Nephron progenitor cell (in vitro differentiated cells): ENCODE measurements at places on chromosomes 7 and 10.

- DNase-seq: no peak
Observed at GRCh38 chr10:22931948-22932347, 4.1 kb downstream of the ARMC3 start.

- DNase-seq: no peak
Observed at GRCh38 chr10:80443531-80443974, 10.6 kb upstream of the TSPAN14 start.

- DNase-seq: no peak
Observed at GRCh38 chr7:95404316-95404865, 8.2 kb upstream of the PON3 start.

GRCh38 chr7:76066716-76067503, 19.0 kb downstream of the MDH2 start:
- no peak for DNase-seq

- no peak for DNase-seq
Observed at GRCh38 chr10:64115471-64115870, 594.3 kb downstream of the REEP3 start.

DNA sequence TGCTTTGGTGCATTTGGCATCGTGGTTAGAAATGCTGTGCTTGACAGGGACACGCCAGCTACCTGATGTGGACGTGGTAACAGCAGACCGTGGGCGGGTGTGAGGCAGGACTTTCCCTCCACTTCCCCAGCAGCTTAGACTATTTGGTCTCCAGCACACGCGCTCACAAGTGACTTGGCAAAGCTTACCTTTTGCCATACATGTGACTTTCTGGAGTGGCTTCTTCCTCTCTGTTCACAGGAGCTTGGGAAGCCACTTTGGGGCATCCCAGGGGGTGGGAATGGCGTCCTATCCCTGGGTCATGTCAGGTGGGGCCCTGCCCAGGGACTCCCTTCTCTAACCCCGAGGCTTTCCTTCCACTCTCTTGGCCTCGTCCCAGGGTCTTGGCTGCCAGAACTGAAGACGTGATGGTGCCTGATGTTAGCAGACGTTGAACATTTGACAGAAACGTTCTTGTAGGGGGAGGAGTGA, 228.7 kb upstream of the KLF6 start:
- no peak for DNase-seq

DNA sequence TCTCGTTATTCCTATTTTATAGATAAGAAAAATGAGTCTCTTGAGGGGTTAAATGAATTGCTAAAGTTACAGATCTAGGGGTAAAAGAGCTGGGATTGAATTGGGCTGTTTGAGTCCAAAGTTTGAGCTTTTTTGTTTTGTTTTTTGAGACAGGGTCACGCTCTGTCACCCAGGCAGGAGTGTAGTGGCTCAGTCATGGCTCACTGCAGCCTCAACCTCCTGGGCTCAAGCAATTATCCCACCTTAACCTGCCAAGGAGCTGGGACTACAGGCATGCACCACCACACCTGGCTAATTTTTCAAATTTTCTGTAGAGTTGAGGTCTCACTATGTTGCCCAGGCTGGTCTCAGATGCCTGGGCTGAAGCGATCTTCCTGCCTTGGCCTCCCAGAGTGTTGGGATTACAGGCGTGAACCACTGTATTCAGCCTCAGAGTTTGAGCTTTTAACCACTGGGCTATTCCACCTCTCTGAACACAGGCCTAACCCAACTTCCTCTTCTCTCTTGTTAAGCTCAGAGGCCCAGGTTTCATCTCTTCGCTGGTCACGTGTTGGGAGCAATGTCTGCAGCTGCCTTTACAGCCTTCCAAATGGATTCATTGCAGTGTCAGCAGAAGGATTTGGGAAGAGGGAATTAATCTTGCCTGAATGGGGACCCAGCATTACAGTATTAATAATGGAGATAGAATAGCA, 8.0 kb downstream of the SUFU start:
- DNase-seq: no peak

DNA sequence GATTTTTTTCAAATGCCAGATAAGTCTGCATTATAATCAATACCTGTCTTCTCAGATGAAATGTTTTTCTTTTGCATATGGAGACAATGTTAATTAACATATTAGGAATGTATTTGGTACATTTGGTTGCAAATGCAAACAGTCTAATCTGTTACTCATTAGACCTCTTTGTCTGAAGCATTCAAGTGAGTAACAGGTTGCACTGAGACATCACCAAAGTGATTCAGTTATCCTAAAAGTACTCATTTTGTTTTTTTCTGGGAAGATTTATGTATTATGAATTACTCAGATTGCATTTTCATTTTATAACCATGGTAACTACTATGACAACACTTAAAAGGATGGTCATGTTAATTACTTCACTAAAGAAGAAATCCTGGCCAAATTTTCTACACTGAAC, 513.6 kb downstream of the HTR7 start:
- no peak for DNase-seq
